ENCODE measurements at places on chromosomes 7 and 10.

DNA sequence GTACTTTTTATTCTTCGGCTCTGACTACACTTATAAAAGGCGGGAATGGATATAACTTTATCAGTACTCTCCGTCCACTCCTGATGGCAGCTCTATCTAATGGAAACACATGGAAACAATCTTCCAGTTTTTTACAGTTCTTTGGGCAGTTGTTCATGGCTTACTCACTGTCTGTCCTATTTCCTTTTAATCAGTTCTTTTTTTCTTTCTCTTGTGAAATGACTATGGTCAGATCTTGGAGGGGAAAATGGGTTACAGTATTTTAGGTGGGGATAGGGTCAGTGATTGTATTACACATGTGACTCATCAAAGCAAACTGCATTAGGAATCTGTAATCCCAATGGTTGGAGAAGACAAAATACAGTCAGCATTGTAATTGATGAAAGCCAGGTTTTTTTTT is 112.4 kb downstream of the BICC1 start:
- peak; percentile 98 for DNase-seq

DNA sequence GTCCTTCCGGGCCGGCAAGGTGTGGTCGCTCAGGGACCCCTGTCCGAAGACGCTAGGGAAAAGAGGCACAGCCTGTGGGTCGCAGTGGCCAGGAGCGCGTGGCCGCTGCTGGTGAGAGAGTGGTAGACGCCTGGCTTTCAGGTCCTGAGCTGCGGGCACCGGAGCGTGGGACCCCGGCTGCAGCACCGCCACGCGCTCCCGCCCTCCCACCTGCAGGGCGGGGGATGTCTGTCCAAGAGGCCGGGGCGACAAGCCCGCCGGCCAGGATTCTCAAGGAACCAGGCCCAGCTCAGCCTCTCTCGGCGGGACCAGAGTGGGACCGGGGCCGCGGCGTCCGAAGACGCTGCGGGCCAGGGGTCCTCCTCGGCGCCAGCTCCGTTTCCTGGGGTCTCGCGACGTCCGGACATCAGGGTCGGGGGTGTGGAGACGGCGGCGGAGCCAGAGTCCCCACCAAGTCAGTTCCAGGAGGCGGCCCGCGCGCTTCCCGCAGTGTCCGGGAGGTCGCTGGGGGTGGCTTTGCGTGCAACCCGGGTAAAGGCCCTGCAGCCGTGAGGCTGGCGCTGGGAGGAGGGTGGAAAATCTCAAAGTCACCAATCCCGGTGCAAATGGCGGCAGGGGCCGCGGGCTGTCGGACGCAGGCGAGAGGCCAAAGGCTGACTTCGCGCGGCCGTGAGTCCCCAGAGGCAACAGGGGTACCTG is 5.5 kb downstream of the ZNF503 start:
- DNase-seq = no peak

- no peak for DNase-seq
Measured at GRCh38 chr7:36567699-36568451, 156.4 kb downstream of the AOAH start.

- DNase-seq = no peak
Measured at GRCh38 chr10:953836-954235, 22.3 kb upstream of the LARP4B start.

- no peak for DNase-seq
Measured at GRCh38 chr7:37310327-37311080, 138.2 kb downstream of the ELMO1 start.

GRCh38 chr7:136405931-136406777 is 429.0 kb upstream of the MTPN start:
- peak; percentile 52 for DNase-seq

- peak; percentile 74 for DNase-seq
Measured at GRCh38 chr10:18238870-18239485, 98.8 kb downstream of the CACNB2 start.

GRCh38 chr10:78349165-78349516 is 315.5 kb downstream of the RPS24 start:
- no peak for DNase-seq

- DNase-seq = no peak
Measured at GRCh38 chr10:34838366-34838900, 23.3 kb upstream of the PARD3 start.

DNA sequence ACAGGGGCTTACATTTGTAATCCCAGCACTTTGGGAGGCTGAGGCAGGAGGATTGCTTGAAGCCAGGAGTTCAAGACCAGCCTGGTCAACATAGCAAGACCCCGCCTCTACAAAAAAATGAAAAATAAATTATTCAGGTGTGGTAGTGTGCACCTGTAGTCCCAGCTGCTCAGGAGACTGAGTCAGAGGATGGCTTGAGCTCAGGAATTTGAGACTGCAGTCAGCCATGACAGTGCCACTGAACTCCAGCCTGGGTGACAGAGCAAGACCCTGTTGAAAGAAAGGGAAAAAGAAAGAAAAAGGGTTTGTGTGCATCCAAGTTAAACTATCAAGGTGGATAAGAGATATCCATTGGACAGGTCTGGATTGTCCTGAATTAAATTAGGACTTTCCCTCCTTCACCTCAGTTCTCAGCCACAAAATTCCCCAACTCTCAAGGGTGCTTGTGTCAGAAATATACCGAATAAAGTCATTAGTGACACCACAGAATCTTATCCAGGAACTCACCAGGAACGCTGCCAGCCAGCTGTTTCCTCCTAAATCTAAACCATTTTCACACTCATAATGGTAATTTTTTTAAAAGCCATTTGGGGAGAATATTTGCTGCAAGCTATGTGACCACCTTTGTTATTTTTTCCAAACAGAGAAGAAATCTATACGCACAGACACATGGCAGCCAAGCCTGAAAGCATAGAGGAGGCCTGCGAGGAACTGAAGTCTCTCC is 12.0 kb downstream of the AFAP1L2 start:
- no peak for DNase-seq

- DNase-seq = no peak
Measured at GRCh38 chr7:131480384-131481315, 75.8 kb downstream of the PODXL start.

All from fibroblast of mammary gland (primary cell).